ENCODE measurements at places on chromosomes 4 and X.

GRCh38 chr4:49217492-49217891 is 231.4 kb downstream of the CWH43 start:
- no peak for DNase-seq

DNA sequence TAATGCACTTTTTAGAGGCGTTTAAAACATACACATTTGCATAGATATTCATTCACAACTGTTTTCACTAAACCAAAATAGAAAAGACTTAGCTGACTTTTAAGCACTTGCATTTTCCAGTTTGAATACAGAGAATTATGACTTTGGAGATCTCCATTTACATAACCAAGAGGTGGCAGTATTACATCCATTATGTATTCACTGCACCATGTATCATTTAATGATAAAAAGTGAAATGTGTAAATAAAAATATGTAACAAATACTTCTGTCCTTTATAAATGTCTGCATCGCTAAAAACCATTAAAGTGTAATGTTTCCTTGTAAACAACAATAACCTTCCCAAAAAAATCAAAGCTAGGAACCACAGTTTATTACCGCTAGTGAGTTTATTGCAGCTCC is 413.2 kb downstream of the FGF13 start:
- no peak for DNase-seq

- no peak for DNase-seq
These were observed 11.7 kb downstream of the LRP2BP start for GRCh38 chr4:185384061-185384460.

GRCh38 chr4:41394481-41394894 is 137.8 kb downstream of the UCHL1 start:
- DNase-seq: no peak

DNA sequence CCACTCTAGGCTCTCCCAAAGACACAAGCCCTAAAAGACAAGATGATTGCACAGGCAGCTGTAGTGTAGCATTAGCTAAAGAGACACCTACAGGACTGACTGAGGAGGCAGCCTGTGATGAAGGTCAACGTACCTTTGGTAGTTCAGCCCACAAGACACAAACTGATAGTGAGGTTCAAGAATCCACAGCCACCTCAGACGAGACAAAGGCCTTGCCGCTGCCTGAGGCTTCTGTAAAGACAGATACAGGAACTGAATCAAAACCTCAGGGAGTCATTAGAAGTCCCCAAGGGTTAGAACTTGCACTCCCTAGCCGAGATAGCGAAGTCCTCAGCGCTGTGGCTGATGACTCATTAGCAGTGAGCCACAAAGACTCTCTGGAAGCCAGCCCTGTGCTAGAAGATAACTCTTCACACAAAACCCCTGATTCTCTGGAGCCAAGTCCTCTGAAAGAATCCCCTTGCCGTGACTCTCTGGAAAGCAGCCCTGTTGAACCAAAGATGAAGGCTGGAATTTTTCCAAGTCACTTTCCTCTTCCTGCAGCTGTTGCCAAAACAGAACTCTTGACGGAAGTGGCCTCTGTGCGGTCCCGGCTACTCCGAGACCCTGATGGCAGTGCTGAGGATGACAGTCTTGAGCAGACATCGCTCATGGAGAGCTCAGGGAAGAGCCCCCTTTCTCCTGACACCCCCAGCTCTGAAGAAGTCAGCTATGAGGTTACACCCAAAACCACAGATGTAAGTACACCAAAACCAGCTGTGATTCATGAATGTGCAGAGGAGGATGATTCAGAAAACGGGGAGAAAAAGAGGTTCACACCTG is 306.3 kb downstream of the ANK2 start:
- peak; percentile 75 for DNase-seq

DNA sequence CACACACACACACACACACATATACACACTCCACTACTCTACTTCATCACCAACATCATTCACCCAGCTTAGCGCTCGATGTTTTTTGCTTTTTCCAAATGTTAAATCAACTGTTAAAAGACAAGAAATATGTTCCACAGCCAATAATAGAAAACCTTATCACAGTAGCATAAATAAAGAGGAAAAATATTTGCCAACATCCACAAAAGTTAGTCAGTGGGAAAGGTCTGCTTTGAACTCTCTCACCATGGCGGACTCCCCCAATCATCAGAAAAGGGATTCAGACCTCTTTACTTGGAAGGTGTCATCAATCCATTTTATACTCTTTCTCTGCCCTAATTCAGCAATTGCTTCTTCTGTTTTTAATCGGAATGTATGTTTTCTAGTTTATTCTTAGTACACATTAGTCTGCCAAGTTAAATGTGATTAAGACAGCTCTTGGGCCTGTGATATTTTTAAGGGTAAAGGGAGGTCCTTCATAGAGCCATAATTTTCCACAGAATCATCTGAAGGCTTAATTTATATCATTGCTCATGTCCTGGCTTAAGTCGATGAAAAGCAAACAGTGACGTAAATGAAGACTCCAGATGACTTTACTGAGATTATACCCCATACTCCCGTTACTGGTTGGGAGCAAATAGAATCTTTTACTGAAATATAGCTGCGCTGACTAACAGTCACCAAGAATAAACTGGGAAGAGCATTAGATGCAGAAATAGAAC is 29.7 kb upstream of the LGI2 start:
- DNase-seq: no peak

DNA sequence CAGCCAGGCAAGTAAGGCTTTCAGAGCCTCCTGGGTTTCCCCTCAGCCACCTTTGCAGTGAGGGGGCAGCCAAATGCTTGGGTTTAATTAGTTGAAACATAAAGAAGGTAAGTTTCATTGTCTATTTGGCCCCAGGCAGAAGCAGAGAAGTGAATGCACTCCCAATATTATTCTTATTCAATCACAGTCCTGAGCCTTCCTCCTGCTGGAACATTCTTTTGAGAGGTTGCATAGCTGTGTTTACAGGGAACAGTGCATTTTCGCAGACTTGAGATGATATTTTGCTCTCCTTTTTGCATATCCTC is 13.9 kb downstream of the SLC2A9 start:
- no peak for DNase-seq

- no peak for DNase-seq
These were observed 36.8 kb upstream of the ARSD start for GRCh38 chrX:2965965-2966364.

DNA sequence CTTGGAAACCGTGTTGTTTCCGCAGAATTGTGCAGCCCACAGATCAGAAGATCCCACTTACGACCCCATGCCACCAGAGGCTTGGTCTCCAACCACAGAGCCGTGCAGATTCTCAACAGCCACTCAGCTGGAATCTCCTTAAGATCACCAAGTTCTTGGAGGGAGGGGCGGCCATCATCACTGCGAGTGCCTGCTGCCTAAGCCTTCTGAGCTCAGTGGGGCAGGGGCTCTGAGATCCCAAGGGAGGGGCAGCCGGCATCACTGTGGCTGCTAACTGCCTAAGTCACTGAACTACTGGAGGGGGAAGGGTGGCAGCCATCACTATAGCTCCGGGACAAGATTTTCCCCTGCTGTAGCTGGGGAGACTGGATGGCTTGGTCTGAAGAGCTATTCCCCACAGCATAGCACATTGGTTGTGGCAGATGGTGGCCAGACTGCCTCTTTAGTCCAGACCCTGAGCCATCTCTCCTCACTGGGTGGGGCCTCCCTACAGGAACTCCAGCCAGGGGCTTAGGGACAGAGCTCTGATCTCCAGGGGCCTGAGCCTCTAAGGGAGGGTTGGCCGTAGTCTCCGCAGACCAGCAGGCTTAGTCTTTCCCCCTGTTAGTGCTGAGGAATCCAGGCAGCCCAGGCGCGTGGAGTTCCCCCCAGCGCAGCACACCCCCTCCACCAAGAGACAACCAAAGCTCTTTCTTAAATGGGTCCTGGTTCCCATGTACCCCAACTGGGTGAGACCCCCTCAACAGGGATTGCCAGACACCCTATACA is 1483.9 kb downstream of the ADGRL3 start:
- DNase-seq: no peak

DNA sequence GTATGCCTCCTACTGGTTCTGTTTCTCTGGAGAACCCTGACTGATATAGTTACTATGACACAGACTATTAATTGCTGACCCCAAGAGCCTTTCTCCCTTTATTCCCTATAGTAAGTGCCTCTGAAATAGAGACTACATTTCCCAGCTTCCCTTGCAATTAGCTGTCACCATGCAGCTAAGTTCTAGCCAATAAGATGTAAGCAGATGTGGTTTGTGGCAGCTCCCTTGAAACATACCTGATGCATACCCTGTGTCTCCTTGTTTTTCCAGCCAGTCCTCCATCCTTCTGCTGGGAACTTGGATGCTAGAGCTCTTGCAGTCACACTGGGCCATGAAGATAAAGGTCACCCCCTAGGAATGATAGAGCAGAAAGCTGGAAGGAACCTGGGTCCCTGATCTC is 9.7 kb upstream of the TMEM165 start:
- DNase-seq: no peak

GRCh38 chrX:38279188-38279587 is 48.1 kb downstream of the RPGR start:
- DNase-seq: no peak

GRCh38 chrX:154307202-154307601 is 11.6 kb downstream of the TKTL1 start:
- DNase-seq: no peak

- DNase-seq: peak; percentile 54
These were observed 278 bp downstream of the CLOCK start for GRCh38 chr4:55546506-55546755.

- no peak for DNase-seq
These were observed 101.5 kb upstream of the AFAP1 start for GRCh38 chr4:8041172-8041571.

DNA sequence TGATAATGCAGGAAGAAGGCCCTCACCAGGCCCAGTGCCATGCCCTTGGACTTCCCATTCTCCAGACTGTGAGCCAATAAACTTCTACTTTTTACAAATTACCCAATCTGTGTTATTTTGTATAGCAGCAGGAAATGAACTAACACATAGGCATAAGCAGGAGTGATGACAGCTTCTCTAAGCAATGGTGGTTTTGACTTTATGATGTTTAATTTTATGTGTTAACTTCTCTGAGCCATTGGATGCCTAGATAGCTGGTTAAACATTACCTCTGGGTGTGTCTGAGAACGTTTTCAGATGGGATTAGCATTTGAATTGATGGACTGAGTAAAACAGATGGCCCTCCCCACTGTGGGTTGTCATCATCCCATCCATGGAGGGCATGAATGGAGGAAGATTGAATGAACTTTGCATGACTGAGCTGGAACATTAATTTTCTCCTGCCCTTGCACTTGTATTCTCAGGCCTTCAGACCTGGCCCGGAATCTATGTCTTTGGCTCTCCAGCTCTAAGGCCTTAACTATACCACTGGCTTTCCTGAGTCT is 13.9 kb upstream of the PDLIM3 start:
- no peak for DNase-seq
